ENCODE measurements at places on chromosomes 1 and 21. TPM values are rescaled to one million over a fixed set of nuclear protein-coding genes. Genes with fewer than 3 reads are reported as not detected.
A peak's percentile ranks its signal among the peaks of the same experiment; 100 is the strongest.

GRCh38 chr21:41396558-41397075 lies 29.4 kb upstream of the MX1 start:
- DNase-seq: no peak

GRCh38 chr21:35853321-35854239 lies 206.7 kb downstream of the SETD4 start:
- DNase-seq: no peak

DNA sequence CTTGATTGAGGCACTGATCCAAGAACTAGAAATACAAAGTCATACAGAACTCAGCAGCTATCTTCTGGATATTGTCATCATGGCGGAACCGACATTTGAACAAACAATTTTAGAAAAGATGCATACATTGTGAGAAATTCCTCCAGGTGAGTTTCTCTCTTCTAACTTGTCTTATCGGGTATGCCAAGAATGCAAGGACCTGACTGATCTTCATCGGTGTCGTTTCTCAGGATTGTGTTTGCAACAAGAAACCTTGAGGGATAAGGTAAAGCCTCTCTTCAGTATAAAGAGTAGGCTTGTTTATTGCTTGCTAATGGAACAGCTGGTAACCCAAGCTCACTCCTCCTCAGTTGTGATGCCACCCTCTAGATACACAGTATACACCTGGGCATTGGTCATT lies 62.2 kb downstream of the NME7 start:
- DNase-seq: no peak

GRCh38 chr1:23178414-23178813 lies 9.8 kb upstream of the LUZP1 start:
- DNase-seq: no peak

- DNase-seq: no peak
These were observed 21.3 kb downstream of the CHODL start for GRCh38 chr21:18265944-18266343.

- DNase-seq: peak; percentile 51
These were observed 747 bp downstream of the ADAMTS1 start for GRCh38 chr21:26844258-26845065.

GRCh38 chr21:41765973-41766882 lies 624 bp downstream of the RIPK4 start:
- no peak for DNase-seq

DNA sequence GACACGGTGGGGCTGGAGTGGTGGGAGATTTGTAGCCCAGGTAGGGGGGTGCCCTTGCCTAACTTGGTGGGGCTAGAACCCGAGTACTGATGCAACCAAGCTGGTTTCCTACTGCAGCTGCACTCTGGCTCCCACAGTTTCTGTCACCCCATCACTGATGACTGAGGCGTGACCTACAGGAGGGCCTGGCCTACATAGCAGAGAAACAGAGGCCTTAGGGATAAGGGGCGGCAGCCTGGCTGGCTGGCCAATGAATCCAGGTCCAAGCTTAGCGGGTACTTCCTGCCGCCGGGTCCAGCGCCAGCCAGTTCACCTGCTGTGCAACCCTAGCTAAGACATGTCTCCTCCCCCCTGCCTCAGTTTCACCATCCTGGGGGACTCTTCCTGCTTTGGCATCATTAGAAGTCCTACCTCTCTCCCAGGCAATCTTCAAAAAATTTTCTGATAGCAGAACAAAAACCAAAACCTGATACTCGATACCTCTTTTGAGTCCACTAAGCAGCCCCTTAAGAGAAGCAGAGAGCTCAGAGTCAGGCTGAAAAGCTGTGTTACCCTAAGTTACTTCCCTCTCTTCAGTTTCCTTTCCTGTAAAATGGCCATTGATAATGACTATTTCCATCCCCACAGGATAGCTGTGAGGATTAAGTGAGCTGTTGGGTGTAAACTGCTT lies 27.3 kb upstream of the RNF19B start:
- no peak for DNase-seq

GRCh38 chr1:109396871-109397580 lies 692 bp downstream of the SORT1 start:
- DNase-seq: no peak

DNA sequence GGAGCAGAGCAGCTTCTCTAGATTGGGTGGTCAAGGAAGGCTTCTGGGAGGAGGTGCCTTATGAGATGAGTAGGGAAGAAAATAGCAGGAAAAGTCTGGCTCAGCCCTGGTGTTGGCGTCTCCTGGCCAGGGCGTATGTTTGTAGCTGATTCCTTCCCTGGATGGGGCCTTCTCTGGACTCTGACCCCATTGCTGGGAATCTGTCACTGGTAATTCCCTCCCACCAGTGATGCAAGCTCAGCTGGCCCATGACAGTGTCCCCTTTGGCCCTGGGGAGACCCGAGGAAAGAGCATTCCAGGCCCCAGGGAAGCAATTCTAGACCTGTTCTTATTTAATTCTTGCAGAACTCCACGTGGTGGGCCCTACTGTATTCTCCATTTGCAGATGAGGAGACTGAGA lies 20.7 kb downstream of the IGSF21 start:
- no peak for DNase-seq

- DNase-seq: no peak
These were observed 82.0 kb upstream of the RUNX3 start for GRCh38 chr1:25011943-25012638.

- DNase-seq: peak; percentile 68
These were observed 299 bp upstream of the PROX1 start for GRCh38 chr1:213987422-213987926.

- DNase-seq: no peak
These were observed 1.1 kb downstream of the COL9A2 start for GRCh38 chr1:40315795-40316594.

DNA sequence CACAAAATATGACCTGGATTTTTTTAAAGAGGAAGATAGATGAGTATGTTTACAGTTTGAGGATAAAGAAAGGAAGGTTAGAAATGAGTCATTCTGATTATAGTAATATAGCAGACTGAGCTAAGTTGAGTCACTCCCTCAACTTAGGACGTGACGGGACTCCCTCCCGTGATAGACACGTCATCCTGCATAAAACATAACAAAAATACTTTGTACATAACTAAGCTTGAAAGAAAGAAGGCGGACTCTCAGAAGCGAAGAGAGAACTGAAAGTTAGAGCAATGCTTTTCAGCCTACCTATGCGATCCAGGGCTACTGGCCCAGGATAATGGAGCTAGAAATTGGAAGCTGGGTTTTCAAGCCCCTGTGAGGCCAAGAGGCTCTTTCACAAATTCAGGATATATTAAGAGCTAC lies 53.0 kb upstream of the DESI2 start:
- DNase-seq: no peak

GRCh38 chr21:29939924-29940275 lies at the start of gene GRIK1:
Gene GRIK1, minus strand, starts transcription at chr21:29939996.
- no peak for DNase-seq

GRCh38 chr1:39694026-39694425 lies 2.8 kb upstream of the HPCAL4 start:
- no peak for DNase-seq

DNA sequence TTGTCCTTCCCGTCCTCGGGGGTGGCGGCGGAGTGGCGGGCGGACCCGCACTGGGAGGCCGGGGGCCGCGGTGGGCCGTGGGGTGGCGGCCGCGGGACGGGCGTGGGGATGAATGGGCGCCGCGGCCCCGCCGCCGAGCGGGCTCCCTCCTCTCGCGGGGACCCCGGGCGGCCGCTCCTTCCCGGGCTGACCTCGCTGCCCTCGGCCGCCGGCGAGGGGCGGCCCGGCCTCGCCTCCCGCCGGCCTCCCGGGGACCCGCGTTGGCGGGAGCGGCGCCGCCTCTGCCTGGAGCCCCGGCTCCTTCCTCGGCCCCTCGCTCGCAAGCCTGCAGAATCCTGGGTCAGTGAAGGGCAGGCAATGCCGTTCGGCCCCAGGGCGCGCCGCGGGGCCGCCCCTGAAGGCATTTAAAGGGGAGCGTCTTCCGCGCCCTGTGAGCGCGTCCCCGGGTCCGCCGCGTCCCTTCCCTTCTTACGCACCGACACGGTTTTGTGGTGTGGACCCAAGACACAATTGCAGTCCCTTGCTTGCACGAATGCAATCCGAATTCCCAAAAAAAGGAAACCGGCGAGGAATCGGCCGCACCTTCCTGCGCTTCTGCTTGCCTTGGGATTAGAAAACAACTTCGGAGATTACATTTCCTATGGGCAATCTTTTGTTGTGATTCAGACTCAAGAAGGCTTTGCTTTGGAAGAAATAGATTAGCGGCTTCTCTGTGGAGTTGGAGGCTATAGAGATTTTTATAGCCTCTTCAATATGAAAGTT lies 776 bp downstream of the ITSN1 start:
- peak; percentile 24 for DNase-seq

DNA sequence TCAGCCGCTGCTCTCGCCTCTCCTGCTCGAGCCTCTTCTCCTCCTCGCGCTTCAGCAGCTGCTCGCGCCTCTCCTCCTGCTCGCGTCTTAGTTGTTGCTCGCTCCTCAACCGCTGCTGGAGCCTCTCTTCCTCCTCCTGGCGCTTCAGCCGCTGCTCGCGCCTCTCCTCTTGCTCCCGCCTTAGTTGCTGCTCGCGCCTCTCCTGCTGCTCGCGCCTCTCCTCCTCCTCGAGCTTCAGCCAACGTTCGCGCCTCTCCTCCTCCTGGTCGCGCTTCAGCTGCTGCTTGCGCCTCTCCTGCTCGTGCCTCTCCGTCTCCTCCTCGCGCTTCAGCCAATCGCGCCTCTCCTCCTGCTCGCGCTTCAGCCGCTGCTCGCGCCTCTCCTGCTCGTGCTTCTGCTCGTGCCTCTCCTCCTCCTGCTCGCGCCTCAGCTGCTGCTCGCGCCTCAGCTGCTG lies 3.7 kb downstream of the TCHH start:
- DNase-seq: no peak

DNA sequence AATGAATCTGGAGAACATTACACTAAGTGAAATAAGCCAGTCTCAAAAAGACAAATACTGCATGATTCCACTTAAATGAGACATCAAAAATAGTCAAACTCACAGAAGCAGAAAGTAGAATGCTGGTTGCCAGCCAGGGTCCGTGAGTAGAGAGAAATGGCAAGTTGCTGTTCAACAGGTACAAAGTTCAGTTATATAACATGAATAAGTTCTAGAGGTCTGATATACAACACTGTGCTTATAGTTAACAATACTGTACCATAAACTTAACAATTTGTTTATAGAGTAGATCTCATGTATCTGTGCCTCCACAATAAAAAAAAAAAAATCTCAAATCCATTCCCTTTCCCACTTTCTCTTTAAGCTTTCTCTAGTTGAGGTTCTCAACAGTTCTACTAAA lies 83.5 kb downstream of the DENND1B start:
- DNase-seq: no peak

GRCh38 chr1:244212797-244213475 lies 161.9 kb downstream of the ZBTB18 start:
- DNase-seq: no peak

GRCh38 chr1:199684686-199685273 lies 342.7 kb upstream of the NR5A2 start:
- DNase-seq: no peak

GRCh38 chr1:25926731-25927496 lies 20.7 kb upstream of the STMN1 start:
- no peak for DNase-seq

DNA sequence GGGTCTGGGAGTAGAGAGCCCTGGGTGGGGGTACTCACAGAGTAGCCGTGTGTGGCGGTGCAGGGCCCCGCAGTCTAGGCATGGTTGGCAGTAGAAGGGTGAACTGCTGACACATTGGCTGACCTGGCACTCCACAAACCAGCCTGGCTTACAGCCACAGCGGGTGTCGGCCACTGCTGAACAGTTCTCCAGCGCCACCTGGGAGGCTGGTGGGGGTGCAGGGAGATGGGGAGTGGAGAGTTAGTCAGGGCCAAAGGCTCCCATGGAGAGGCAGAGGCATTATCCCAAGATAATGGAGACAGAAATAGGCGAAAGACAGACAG lies 1.5 kb downstream of the TNFRSF25 start:
- DNase-seq: no peak

DNA sequence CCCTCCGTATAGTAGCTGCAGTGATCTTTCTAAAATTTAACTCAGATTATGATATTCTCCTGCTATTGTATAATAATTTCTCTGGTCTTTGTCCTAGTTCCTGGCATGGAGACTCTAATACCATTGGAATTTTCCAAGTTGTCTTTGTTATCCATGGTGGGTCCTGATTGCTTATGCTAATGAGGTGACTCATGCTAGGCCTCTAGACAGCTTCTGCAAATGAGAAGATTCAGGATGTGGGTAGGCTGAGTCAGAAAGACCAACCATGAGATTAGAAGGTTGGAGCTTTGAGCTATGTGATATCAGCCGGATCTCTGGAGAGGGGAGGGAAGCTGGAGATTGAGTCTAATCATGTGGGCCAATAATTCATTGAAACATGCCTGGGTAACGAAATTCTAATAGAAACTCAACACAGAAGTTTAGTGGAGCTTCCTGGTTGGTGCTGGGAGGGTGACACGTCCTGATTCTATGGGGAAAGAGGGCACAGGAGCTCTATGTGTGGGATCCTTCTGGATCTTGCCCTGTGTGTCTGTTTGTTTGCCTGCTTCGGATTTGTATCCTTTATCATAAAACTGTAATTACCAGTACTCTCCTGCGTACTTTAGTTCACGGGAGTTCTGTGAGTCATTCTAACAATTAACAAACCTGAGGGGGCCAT lies 73.2 kb upstream of the CNIH3 start:
- no peak for DNase-seq

DNA sequence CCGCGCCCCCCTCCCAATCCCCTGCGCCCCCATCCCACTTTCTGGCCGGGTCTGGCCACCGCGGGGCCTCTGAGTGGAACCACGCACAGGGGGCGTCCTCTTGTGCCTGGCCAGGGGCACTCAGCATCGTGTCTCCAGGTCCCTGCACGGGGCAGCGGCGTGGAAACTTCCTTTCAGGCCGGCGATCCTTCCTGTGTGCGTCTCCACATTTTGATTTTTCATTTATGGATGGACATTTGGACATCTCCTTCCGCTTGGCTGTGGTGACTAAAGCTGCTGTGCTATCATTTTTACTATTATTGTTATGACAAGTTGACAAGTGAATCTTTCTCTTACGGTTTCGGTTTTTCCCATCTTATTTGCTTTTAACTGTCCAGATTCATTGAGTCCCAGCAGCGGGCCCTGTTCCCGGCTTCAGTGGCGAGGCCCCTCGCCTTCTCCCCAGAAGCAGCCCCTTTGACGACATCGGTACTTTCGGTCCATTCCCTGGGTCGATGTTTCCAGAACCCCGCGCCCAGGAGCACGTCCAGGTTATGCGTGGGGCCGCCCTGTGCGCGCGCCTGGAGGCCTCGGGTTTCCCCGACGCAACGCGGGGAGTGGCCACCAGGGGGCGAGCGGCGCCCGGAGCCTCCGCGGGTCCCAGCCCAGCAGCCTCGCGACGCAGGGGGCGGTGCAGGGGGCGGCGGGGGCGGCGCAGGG lies 12.4 kb upstream of the SLC19A1 start:
- peak; percentile 88 for DNase-seq

SLC44A3 gene
- total RNA-seq: 75.4 TPM

STUM gene
- total RNA-seq: 0.55 TPM

SYTL1 gene
- 15.5 TPM for total RNA-seq

GNL2 gene
- 55.0 TPM for total RNA-seq

HSPB7 gene
- not detected for total RNA-seq

NKAIN1 gene
- 15.5 TPM for total RNA-seq

HAO2 gene
- total RNA-seq: not detected

OR2L5 gene
- total RNA-seq: not detected
